ENCODE measurements at places on chromosomes 1 and 21.

DNA sequence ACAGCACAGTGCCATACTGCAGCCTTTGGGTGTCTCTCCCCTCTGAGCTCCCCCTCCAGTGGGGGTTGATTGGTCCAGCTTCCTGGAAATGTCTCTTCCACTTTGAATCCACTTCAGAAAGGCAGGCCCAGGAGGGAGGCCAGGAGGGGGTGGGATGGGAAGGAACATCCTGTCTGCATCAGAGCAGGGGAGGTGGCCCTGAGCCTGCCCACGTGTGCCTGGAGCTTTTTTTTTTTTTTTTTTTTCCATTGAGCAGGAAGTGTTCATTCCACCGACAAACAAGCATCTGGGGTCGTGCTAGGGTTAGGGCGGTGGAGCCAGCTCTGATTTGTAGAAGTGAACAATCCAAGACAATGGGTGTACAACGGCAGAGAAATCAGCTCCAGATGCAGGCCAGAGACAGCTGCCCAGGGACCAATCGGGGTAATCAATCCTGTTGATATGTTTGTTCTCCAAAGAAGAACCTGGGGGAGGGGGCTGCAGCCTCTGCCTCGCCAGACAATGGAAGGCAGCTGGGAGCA lies 93.3 kb downstream of the SSBP3 start:
- peak; percentile 61 for DNase-seq

DNA sequence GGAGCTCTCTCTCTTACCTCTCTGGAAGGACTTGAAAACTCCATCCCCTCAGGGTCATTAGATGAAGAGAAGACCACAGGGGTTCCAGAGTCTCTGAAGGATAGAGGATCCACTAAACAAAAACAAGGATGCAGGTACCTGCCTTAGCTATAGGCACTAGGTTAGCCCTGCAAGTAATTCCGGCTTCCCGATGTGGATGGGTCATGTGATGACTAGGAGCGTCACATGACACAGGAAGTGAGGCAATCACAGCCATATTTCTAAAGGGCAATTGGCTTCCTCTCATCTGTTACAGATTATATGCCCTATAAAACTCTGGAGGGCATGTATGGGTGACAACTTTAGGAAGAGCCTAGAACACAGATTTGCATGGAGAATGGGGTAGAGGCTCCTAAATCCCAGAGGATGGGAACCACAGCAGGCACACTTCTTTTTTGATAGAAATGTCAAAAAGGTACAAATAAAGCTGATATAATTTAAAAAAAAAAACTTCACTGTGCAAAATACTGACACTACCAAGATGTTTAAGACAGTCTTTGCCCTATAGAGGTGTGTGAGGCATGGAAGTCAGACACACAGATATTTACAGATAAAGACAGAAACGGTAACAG lies 14.1 kb downstream of the ENTREP3 start:
- DNase-seq, result peak; percentile 78

- DNase-seq, result no peak
These were observed 30.5 kb upstream of the COA6 start for GRCh38 chr1:234342774-234343173.

GRCh38 chr21:31429506-31429905 lies 85.4 kb upstream of the TIAM1 start:
- DNase-seq, result no peak

GRCh38 chr1:45721207-45721606 lies 29.2 kb downstream of the IPP start:
- no peak for DNase-seq
